ENCODE measurements at places on chromosomes 5 and 9. TPM values are rescaled to one million over a fixed set of nuclear protein-coding genes. Genes with fewer than 3 reads are reported as not detected.

NUTM2G gene
- not detected for total RNA-seq

RASEF gene
- 36.4 TPM for total RNA-seq

SCGB3A2 gene
- total RNA-seq: not detected

- H3K27me3 ChIP-seq: no peaks in the 10 kb centered on the region
- no peaks in the 10 kb centered on the region for H3K4me1 ChIP-seq
- H3K4me3 ChIP-seq: no peak overlapping the region
These were observed 129.3 kb downstream of the MRPL36 start for GRCh38 chr5:1670351-1670750.

GRCh38 chr9:22169243-22169642 lies 160.1 kb upstream of the CDKN2B start:
- H3K27ac ChIP-seq: no peak overlapping the region
- no peaks in the 10 kb centered on the region for H3K4me1 ChIP-seq
- no peak overlapping the region for H3K4me3 ChIP-seq

DNA sequence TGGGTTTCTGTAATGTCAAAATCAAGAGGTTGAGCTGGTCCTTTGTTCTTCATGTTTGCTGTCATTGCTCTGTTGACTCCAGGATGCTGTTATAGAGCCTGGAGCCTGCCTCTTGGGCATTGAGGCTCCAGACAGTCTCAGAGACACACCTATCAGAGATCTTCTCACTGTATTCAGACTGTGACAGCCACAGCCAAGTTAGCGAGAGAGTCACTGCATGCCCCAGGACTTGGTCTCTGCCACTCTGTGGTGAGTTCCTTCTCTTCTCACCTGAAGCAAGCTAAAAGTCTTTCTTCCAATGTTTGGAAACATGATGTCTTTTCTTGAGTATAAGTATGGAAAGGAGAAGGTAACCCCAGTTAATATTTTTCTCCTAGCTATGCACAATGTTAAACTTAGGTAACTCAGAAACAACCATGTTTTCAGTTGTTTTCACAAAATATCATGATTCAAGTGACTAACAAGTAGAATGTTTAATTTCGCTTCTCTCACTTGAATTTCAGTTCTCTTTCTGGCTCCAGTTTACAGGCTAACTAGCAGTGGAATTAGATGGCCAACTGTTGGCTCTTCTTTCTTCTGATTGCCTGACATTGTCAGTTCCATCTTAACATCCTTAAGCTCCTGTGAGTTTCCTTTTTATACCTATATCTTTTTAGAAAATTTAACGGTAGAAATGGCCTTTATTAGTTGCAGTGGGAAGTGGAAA lies 20.6 kb upstream of the ZFYVE16 start:
- no peaks in the 10 kb centered on the region for H3K4me1 ChIP-seq
- no peak for DNase-seq
- no peak overlapping the region for H3K4me3 ChIP-seq
- H3K36me3 ChIP-seq: no peaks in the 10 kb centered on the region

DNA sequence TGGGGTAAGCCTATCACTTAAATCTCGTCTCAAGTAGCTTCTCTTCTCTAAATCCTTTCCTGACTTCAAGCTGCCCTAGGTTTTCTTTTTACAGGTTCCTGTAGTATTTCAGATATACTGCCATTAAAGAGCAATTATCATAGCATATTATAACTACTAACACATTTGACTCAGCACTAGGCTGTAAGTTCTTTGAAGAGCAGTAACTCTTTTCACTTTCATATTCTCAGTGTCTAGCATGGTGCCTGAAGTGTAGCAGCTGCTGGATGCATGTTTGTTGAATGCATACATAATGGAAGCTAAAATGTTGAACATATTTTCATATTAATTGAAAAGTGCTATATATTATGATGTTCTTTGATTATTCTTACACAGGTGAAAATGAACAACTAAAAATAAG lies 22.5 kb downstream of the CCDC152 start:
- no peak overlapping the region for H3K27ac ChIP-seq
- H3K36me3 ChIP-seq: no peaks in the 10 kb centered on the region
- H3K4me3 ChIP-seq: no peak overlapping the region
- no peaks in the 10 kb centered on the region for H3K27me3 ChIP-seq

- H3K27me3 ChIP-seq: no peaks in the 10 kb centered on the region
- H3K36me3 ChIP-seq: no peaks in the 10 kb centered on the region
- no peak for DNase-seq
- no peak overlapping the region for H3K4me3 ChIP-seq
These were observed 9.9 kb upstream of the PCSK5 start for GRCh38 chr9:75880618-75881017.

- H3K4me1 ChIP-seq: no peaks in the 10 kb centered on the region
- no peak overlapping the region for H3K27ac ChIP-seq
- DNase-seq: no peak
- no peaks in the 10 kb centered on the region for H3K27me3 ChIP-seq
- H3K4me3 ChIP-seq: no peak overlapping the region
These were observed 86.7 kb downstream of the PRKACG start for GRCh38 chr9:68927165-68927564.

- H3K27me3 ChIP-seq: no peaks in the 10 kb centered on the region
- no peak for DNase-seq
- H3K4me1 ChIP-seq: no peaks in the 10 kb centered on the region
- no peak overlapping the region for H3K4me3 ChIP-seq
- H3K27ac ChIP-seq: no peak overlapping the region
These were observed 352.5 kb upstream of the C9orf72 start for GRCh38 chr9:27925815-27926214.

- no peak for DNase-seq
- H3K4me1 ChIP-seq: no peaks in the 10 kb centered on the region
- no peak overlapping the region for H3K27ac ChIP-seq
- no peak overlapping the region for H3K4me3 ChIP-seq
These were observed 41.8 kb downstream of the CAMSAP1 start for GRCh38 chr9:135865531-135865930.

All from prostate gland (tissue), 2 donors.